ENCODE measurements at places on chromosomes 1 and 21.

DNA sequence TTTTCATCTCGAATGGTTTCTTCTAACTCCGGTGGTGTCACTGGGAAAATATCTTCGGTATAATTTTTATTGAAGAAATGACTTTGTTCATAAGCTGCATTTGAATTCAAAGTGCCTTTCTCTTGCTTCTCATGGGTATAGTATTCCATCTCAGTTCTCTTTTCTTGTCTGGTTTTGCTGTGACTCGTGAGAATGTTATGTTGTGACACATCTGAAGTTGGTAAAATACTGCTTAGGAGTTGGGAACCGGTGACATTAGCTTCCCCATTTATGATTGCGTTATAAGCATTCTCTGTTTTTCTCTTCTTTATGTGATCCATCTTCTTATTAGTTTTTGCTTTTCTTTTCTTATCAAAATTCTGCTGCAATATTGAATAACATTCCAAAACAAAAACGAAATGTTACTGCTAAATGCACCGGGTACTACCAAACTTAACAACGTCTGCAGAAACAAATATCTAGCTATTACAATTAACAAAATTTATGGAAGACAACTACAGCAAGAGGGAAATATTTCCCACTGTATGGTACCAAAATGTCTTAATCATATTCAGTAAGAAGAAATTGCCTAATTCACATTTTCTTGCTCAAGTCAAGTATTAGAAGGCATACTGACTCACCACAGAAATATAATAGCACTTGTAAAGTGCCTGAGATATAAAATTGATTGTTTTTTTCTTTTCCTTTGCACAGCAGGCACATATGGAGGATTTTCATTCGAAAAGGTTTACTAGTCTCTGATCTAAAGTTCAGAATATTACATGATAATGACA is 15.5 kb downstream of the LRIF1 start:
- DNase-seq: no peak

DNA sequence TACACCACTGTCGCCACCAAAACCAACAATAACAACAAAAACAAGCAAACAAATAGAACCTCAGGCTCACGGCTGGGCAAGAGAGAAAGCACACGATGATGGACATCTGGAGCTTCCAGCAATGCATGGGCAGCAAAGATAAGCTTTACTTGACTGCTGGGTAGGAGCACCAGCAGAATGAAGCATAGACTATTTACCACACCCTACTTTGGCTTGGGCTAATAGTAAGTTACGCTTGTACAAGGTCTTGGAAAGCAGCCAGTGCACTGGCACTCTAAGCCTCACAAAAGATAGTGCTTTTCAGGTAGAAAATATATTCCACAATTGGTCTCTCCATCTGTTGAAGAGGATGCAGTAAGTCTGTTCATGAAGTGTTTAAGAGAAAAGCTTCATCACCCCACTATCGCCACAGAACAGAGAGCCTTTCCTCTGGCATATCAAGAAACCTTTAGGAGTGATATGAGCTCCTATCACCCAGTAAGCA is 13.6 kb downstream of the ADIPOR1 start:
- no peak for DNase-seq

GRCh38 chr21:38741092-38741949 is 64.4 kb upstream of the ETS2 start:
- DNase-seq: no peak

DNA sequence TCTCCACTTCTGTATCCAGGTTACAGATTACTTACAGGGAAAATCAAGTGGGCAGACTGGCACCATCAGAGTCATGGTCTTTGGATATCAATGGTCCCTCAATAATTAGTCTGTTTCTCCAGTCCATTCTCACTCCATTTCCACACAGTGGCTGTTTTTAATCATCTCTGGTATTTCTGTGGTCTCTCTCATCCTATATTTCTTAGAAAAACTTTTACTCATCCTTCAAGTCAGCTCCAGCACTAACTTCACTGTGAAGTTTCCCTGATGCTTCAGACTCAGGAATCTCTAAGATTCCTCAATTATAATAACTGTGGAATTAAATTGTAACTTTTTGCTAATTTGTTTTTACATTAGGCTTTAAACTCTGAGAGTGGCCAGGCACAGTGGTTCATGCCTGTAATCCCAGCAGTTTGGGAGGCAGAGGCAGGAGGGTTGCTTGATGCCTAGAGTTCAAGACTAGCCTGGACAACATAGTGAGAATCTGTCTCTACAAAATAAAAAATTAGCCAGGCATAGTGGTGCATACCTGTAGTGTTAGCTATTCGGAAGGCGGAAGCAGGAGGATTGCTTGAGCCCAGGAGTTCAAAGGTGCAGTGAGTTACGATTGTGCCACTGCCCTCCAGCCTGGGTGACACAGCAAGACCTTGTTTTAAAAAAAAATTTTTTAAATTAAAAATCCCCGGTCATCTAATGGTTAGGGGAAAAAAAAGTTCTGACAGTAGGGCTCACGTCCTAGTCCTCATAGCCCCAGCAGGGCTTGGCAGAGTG is 10.6 kb downstream of the CD160 start:
- DNase-seq: no peak

DNA sequence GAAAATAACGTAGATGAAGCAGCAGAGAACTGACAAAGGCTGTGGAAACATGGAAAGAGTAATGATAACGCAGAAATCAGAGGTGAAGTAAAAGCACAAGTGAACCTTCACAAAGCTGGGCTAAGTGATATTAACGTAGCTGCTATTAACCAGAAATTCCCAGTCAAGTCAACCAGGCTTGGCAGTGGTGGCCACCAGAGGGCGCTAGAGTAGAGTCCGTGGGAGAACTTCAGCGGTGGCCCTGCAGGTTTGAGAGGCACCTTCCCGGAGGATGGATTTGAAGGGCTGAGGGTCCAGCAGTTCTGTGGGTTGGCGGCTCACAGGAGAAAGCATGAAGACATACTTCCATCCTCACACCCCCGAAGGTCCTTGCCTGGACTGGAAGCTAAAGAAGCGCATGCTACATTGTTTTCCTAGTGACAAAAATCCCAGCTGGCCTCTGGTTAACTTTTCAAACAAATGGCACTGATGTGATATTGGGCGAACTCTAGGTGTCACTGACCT is 81.7 kb upstream of the ZNF648 start:
- peak; percentile 93 for DNase-seq

- DNase-seq: peak; percentile 43
These were observed 1.4 kb downstream of the CAPN2 start for GRCh38 chr1:223713546-223714420.

GRCh38 chr1:182671750-182672486 is 12.5 kb downstream of the RGS8 start:
- peak; percentile 20 for DNase-seq

GRCh38 chr1:64228167-64228957 is 24.9 kb downstream of the UBE2U start:
- no peak for DNase-seq

DNA sequence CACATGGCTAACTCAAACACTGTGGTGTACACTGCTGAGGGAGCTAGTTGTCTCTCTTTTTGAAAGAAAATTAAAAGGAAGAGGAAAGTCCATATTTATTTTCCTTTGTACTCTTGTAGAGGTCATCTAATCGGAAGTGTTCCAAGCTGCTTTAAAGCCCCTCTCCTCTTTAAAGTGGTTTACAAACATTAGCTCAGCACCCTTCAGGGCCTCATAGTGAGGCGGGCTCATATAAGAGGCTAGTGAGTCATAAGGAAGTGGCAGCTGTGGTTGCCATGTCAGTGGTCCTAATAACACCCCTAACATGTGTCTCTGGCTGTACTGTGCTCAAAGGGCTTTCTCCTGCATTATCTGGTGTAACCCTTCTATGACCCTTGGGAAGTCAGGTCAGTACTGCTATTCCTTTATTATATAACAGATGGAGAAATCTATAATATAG is 104.4 kb upstream of the SERBP1 start:
- DNase-seq: peak; percentile 92

- peak; percentile 55 for DNase-seq
These were observed 623 bp upstream of the BGLAP start for GRCh38 chr1:156241311-156241811.

GRCh38 chr1:36857754-36858153 is 176.6 kb downstream of the GRIK3 start:
- DNase-seq: no peak

DNA sequence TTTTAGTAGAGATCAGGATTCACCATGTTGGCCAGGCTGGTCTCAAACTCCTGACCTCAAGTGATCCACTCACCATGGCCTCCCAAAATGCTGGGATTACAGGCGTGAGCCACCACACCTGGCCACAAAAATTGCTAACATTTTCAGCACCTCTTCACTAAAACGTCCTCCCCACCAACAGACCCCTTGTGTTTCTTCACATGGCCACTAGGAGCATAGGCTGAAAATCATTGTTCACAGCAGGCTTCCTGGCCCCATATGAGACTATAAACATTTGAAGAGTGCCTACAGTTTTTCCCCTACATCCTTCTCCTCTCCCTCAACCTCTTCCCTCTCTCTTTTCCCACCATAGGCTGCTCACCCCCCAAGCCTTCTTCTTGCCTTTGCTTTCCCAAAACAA is 28.0 kb upstream of the SFPQ start:
- DNase-seq: no peak

GRCh38 chr1:165645654-165646366 is 14.8 kb downstream of the MGST3 start:
- DNase-seq: no peak

GRCh38 chr21:45378258-45378966 is 26.6 kb upstream of the COL18A1 start:
- no peak for DNase-seq

DNA sequence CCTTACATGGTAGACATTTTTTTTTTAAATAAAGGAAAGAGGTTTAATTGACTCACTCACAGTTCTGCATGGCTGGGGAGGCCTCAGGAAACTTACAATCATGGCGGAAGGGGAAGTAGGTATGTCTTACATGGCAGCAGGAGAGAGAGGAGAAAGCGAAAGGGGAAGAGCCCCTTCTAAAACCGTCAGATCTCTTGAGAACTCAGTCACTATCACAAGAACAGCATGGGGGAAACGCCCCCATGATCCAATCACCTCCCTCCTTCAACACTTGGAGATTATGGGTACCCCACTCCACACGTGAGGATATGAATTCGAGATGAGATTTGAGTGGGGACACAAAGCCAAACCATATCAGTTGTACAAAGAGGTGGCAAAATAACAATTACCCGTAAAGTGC is 301.7 kb downstream of the GRIK1 start:
- no peak for DNase-seq

GRCh38 chr1:200038981-200039848 is 11.7 kb downstream of the NR5A2 start:
- peak; percentile 43 for DNase-seq

DNA sequence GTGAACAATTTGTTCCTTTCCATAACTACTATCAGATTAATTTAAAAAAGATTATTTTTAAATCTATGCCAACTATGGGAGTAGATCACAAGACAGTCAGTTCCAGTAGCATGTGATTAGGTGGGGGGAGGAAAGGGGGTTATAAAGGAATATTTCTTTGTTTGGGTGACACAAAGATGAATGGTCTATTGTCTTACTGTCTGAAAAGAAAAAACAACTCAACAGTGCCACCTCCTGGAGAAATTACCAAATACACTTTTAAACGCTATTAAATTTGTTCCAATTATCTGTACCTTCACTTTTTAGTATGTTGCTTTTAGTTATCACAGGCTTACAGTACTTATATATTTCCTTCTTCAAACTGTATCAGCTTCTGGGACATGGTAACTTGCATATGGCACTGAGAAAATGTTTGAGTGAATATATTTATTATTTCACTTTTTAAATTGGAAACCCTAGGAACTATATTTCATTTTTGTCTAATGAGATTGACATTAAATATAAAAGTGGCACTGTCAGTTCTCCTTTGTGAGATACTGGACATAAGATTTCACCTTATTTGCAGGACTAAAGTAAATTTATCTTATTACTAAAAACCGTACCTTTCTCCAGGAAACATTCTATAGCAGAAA is 1.7 kb upstream of the SORT1 start:
- DNase-seq: peak; percentile 87

All from SJCRH30 (cell line).